NCI-H1417 treated with DMSO at 0.1 percent for 48 hours (cell line): ENCODE measurements at places on chromosomes 3 and 15.

GRCh38 chr3:157494581-157495281 is 8.5 kb downstream of the VEPH1 start:
- DNase-seq = peak; percentile 89

DNA sequence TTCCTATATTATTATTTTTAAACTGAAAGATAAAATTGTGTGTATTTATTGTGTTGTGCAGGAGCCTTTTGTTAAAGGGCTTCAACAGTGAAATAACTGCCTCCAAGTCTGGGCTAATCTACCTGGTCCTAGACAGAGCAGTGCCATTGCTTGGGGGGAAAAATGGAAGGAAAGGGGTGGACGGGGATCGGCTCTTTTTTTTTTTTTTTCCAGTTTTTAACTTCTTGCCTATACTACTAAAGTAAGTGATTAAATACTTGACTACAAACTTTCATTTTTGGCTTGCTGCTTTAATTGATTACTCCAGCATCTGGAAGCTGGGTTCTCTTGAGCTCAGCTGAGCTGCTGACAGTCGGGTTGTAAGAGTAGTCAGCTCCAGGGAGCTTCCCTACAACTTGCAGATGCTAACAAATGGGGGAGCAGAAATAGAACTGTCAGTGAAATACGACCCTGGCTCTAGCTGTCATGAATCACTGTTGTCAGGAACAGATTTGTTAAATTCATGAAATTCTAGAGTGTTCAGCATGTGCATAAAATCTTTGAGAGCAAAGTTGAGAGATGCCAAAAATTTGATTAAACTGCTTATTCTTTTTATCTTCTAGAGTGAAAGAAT is 276.7 kb downstream of the ROBO1 start:
- no peak for DNase-seq

- no peak for DNase-seq
Measured at GRCh38 chr3:58864480-58864879, 185.3 kb downstream of the CFAP20DC start.

DNA sequence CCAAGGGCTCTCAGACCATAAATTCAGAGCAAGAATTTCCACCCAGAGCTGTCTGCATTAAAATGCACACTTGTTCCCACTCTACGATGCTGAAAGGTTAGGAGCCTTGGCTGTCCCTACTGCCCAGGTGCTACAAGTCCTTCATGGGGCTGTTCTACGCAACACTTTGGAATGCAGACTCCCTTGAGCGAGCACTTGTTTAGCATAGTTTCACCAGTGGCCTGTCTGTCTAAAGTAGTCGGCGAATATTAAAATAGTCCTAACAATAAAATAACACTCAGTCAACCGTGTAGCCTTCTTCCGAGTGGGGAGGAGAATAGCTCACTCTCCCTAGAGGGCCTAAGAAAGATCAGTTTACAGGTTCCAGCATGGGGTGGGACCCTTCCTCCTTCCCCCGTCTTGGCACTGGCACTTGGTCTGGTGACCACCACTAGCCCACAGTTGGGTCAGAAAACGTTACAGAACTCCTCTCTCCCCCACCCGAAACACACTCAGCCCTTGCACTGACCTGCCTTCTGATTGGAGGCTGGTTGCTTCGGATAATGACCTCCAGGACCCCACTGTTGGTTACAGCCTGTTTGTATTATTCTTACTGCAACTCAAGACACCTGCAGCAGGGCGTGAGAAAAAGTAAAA is at the start of gene CLDN16:
Gene CLDN16 (plus strand): TSS at position 586 of the 636 bp plus-strand sequence. CDS start 167 bp downstream, outside the sequence.
- DNase-seq = no peak

GRCh38 chr3:61601831-61602230 is 40.5 kb downstream of the PTPRG start:
- DNase-seq = no peak

GRCh38 chr3:74676-75243 is 121.8 kb upstream of the CHL1 start:
- no peak for DNase-seq

GRCh38 chr3:128996726-128997125 is 2.9 kb upstream of the CFAP92 start:
- no peak for DNase-seq

- DNase-seq = no peak
Measured at GRCh38 chr15:63522225-63522578, 17.8 kb downstream of the USP3 start.

GRCh38 chr3:183991403-183991802 is 26.3 kb downstream of the ABCC5 start:
- no peak for DNase-seq

- no peak for DNase-seq
Measured at GRCh38 chr15:63970621-63971426, 75.5 kb downstream of the DAPK2 start.

GRCh38 chr15:82111918-82112317 is 66.1 kb upstream of the MEX3B start:
- DNase-seq = no peak

DNA sequence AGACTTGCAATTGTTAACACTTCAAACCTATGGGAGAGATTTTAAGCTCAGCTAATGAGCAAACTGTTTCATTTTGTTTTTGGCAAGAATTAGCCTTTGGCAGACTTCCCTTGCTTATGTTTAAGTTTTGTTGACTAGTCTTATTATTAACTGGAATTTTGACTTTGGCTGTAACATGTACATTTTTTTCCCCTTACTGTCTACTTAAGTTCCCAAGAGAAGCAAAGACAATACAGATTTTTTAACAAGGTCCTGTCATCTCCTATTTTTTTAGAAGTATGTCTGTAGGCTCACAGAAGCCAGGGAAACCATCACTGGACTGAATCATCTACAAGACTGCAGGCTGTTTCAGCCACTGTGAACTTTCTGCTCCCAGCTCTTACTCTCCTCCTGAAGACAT is 74.3 kb downstream of the DGKG start:
- no peak for DNase-seq

DNA sequence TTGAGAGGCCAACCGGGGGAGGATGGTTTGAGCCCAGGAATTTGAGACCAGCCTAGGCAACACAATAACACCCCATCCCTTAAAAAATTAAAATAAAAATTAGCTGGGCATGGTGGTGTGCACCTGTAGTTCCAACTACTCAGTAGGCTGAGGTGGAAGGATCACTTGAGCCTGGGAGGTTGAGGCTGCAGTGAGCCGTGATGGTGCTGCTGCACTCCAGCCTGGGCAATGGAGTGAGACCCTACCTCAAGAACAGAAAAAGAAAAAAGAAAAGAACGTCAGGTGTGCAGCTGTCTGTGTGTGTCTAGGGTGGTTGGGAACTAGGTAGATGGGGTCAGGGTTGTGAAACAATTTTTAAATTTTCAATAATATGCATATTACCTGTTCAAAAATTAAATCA is 96.2 kb upstream of the BHLHE40 start:
- DNase-seq = no peak

DNA sequence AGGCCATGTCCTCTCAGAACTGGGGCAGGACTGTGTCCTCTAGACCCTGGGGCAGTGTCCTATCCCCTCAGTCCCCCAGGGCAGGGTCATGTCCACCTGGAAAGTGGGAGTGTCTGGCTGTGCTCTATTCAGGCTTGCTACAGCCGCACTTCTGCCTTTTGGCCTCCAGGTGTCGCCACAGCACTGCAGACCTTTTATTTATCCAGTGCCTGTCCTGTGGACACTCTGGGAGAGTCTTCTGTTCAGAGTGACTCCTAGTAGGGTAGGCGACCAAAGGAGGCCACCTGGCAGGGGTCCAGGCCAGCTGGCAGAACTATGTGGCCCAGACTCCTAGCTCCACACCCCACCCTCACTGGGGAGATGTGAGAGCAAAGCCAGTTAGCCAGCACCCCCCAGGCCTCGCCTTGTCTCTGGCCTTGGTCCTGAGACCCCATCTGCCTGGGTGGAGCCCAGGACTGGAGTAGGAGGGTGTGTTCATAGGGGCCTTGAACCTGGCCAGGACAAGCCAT is 3.9 kb downstream of the TMIE start:
- no peak for DNase-seq

DNA sequence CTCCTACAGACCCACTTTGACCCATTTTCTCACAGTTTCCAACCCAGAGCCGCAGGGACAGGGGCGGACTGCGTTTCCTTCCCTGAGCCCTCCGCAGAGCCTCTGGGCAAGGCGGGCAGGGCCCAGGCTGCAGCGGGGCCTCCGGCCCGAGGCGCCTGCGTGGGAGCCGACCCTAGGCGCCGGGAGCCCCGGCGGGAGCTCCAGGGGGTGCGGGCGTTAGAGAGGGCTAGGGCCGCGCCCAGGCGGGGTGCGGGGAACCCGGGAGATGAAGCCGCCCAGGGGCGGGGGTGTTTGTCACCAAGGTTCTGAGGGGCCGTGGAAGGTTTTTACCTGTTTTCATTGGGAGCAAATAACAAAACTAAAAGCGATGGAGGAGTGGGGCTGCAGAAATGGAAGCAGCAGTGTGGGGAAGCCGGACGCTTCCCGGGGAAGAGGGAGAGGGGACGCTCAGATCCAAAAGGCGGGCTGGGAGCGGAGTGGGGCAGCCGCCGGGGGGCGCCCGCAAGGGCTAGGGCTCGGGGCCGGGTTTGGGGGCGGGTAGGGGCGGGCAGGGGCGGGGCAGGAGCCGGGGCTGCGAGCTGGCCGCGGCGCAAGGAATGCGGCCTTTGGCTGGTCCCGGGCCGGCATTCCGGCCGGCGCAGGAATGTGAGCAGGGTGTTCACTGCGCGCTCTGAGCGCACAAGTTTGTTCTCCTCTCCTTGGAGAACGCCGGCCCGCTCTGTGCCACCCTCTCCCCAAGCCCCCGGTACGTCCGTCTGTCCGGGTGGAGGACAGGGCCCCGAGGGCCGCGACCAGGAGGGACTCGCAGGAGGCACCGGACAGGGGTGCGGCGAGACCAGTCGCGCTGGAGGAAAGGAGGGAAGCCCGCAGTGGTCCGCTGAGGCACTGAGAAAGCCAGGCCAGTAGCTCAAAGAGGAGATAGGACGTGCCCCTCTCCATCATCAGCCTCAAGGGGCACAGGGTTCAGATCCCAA is 61.1 kb downstream of the AMOTL2 start:
- DNase-seq = no peak

- DNase-seq = no peak
Measured at GRCh38 chr3:9876991-9877390, 3.1 kb downstream of the CIDEC start.

- no peak for DNase-seq
Measured at GRCh38 chr15:101807345-101807945, 4.1 kb downstream of the OR4F6 start.

GRCh38 chr15:58016581-58017175 is 48.8 kb downstream of the ALDH1A2 start:
- DNase-seq = no peak

GRCh38 chr3:46489875-46490274 is 7.9 kb upstream of the RTP3 start:
- DNase-seq = no peak

GRCh38 chr3:72031581-72031980 is 246.6 kb upstream of the PROK2 start:
- no peak for DNase-seq

DNA sequence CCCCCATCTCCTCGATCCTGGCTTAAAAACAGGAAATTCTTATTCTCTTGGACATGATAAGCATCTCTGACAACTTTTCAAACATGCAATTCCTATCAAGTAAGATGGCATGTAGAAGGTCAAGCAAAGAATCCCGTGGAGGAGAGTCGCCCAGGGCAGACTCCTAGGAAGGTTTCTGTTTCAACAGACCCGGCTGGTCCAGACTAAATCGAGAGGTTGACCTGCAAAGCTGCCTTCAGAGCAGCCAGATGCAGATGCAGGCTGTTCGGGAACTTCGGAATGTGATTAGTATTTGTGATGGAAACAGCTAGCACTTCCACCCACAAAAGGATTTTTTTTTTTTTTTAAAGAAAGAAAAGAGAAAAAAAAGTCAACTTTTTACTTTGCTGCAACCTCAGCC is 216.8 kb downstream of the NR1D2 start:
- DNase-seq = no peak

DNA sequence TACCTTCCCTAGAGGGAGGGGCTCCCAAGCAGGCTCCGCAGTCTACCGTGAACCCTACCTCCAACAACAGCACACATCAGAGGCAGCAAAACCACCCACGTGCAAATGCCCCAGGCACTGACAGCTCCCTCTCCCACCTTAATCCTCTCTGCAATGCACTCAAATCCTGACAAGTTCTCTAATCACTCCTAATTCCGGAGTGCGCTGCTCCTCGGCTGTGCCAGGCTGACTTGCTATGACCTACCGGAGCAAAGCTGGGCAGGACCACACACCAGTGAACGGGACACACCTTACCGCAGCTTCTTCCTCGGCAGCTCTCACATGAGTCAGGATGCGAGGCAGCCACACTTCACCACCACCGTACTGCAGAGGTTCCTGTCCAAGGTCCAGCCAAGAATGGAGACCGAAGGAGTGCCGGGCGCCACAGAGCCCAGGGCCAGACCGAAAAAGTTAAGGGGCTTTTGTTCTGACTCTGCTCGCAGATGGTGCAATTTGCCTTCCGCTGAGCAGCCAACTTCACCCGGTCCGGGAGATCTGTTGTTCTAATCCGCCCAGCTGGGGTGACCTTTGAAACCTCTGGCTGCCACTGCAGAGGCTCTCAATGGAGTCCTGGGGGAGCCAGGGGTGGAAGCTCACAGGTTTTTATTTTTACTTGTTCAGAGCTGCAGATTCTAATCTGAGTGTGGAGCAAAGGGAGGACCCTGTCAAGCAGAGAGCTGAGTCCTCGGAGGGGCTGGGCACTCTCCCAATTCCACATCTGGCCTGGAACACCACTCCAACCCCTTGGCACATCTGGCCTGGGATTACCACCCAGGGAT is 84.4 kb downstream of the MYLK start:
- no peak for DNase-seq

GRCh38 chr3:173284301-173284700 is 113.2 kb upstream of the NLGN1 start:
- no peak for DNase-seq

- no peak for DNase-seq
Measured at GRCh38 chr15:93044301-93045190, 44.5 kb downstream of the RGMA start.

DNA sequence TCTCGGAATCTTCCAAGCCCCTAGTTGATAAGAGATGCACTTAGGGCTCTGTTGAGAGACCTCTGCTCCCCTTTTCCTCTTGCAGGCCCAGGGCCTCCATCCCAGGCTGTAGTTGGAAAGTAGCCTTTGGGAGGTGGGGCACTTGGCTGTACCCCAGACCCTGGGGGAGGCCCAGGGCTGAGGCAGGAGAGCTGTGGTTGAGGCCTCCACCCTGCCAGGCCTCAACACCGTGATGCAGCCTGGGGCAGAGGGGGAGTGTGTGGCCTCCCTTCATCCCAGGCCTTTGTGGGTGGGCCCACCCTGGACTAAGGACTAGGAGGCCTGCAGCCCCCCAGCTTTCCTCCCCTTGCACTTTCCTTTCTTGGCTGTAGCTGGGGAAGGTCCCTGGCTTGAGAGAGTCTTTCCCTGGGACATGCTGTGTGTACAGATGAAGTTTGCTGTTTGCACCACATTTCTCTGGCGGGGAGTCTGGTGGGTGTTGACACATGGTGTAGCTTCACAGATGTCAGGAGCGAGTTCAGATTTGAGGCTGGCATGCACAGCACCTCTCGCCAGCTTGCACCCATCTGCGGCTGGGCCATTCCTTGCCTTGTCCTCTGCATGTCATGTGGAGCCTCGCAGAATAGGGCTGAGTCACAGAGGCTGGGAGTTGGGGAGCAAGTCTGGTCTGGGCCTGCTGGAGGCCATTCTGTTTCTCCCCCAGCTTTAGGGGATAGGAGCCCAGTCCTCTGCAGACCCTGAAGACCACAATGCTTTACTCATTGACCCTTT is 13.7 kb downstream of the PLEKHO2 start:
- DNase-seq = no peak
